Neural progenitor cell (in vitro differentiated cells): ENCODE measurements at places on chromosomes 3 and 15. TPM values are rescaled to one million over a fixed set of nuclear protein-coding genes. Genes with fewer than 3 reads are reported as not detected.

ST8SIA2 gene
- total RNA-seq, result 13.6 and 17.8 TPM in 2 replicates

FBXO40 gene
- not detected in 2 replicates for total RNA-seq

GRCh38 chr3:157059181-157059580 lies 100.8 kb downstream of the CCNL1 start:
- H3K36me3 ChIP-seq, result no peaks in the 10 kb centered on the region
- no peaks in the 10 kb centered on the region for H3K4me1 ChIP-seq
- H3K4me3 ChIP-seq, result no peak overlapping the region
- DNase-seq, result no peak

DNA sequence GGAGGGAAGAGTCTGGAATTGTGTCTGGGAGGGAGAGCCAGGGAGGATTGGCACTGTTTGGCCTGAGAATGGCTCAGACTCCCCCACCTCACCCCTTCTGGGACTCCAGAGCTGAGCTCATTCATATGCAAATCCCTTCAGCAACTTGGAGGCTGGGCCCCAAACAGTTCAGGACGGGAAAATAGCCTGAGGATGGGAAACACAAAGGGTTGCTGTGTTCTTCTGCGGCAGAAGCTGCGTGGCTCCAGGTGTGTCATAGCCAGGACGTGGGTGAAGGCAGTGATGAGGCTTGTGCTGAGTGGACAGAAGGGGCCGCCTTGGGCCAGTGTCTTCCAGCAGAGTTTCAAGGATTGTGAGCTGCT lies 16.6 kb downstream of the MASP1 start:
- no peaks in the 10 kb centered on the region for H3K36me3 ChIP-seq
- no peaks in the 10 kb centered on the region for H3K27me3 ChIP-seq
- H3K27ac ChIP-seq, result peak overlapping the region; percentile 45
- DNase-seq, result peak; percentile 91
- H3K4me3 ChIP-seq, result peak overlapping the region; percentile 27
- H3K4me1 ChIP-seq, result peaks cover 29% of the 10 kb centered on the region

DNA sequence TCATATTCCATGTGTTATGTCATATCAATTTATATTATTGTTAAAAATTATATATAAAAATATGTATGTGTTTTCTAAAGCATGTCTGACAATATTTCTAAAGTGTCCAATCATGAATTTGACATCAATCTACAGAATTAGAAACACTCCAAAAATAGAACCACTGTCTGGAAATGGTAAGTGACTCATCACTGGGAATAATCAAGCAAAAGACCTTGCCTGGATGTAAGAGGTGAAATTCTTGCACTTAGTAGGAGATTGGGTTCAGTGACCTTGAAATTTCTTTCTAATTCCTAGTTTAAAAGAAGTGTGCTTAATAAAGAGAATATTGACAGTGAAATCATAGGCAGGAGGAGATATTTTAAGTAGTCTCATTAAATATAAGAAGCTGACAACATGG lies 188.8 kb downstream of the ZNF385D start:
- no peaks in the 10 kb centered on the region for H3K4me1 ChIP-seq
- DNase-seq, result no peak
- no peak overlapping the region for H3K4me3 ChIP-seq

DNA sequence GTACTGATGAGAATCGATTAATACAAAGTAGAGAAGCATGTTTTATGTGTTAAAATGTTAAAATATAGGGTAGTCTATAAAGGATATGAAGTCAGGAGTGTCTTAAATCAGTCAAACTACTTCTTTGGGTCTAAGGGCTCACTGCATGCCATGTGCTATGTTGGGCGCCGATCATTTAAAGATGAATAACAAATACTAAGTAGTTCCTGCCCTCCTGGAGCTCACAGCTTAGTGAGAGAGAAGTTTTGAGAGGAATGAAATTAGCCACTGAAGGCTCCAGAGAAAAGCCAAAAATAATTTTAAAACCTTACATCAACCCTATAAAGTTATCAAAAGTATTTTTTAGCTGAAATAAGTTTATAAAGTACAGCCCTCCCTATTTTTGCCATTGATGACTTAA lies 44.5 kb downstream of the BLM start:
- no peak for DNase-seq
- no peak overlapping the region for H3K27ac ChIP-seq
- no peak overlapping the region for H3K4me3 ChIP-seq
- H3K27me3 ChIP-seq, result no peaks in the 10 kb centered on the region
- peaks cover 6% of the 10 kb centered on the region for H3K36me3 ChIP-seq

- no peak for DNase-seq
- H3K4me3 ChIP-seq, result no peak overlapping the region
- no peaks in the 10 kb centered on the region for H3K27me3 ChIP-seq
- H3K27ac ChIP-seq, result no peak overlapping the region
- H3K4me1 ChIP-seq, result no peaks in the 10 kb centered on the region
These were observed 723.8 kb downstream of the TUSC7 start for GRCh38 chr3:117433427-117433826.

DNA sequence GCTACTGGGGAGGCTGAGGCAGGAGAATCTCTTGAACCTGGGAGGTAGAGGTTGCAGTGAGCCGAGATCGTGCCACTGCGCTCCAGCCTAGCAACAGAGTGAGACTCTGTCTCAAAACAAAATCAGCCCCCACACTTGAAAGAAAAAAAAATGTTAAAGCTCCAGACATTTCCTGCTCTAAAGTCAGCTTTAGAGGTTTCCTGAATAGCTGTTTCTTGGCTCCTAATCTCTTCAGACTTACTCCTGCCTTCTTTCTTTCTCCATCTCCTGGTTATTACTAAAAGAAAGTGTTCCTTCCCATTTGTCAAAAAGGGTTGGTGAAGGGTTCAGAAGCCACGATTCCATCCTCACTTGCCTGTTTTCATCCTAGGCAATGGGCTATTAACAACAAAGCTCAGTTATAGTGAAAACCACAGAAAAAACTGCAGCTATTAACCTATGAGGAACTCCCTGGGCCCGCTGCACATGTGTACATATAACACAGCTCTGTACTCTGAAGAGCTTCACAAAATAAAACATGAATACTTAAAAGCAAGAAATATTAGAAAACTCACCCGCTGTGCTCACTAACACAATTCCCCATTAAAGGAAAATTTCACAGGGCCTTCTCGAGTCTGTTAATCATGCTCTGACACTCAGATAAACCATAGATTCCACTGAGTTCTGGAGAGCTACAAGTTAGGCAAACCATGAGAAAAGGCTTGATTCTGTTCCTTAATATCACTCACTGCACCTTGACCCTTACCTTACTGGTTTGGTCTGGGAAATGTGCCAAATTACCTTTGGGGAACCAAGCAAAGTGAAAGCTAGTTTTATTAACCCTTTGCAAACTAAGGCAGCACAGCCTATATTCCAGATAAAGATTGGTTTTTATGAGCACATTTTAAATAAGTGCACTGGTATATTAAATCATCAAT lies 89.9 kb upstream of the TSPAN3 start:
- no peaks in the 10 kb centered on the region for H3K27me3 ChIP-seq
- no peak overlapping the region for H3K27ac ChIP-seq
- no peak for DNase-seq

- H3K36me3 ChIP-seq, result no peaks in the 10 kb centered on the region
- peaks cover 3% of the 10 kb centered on the region for H3K27me3 ChIP-seq
- H3K4me3 ChIP-seq, result no peak overlapping the region
- H3K27ac ChIP-seq, result no peak overlapping the region
- H3K4me1 ChIP-seq, result peaks cover 3% of the 10 kb centered on the region
- no peak for DNase-seq
These were observed 3.9 kb upstream of the DNASE1L3 start for GRCh38 chr3:58214484-58215316.

- no peak overlapping the region for H3K27ac ChIP-seq
- DNase-seq, result no peak
- H3K36me3 ChIP-seq, result no peaks in the 10 kb centered on the region
- H3K4me3 ChIP-seq, result no peak overlapping the region
- H3K4me1 ChIP-seq, result no peaks in the 10 kb centered on the region
These were observed 37.0 kb upstream of the CASR start for GRCh38 chr3:122146466-122146865.

DNA sequence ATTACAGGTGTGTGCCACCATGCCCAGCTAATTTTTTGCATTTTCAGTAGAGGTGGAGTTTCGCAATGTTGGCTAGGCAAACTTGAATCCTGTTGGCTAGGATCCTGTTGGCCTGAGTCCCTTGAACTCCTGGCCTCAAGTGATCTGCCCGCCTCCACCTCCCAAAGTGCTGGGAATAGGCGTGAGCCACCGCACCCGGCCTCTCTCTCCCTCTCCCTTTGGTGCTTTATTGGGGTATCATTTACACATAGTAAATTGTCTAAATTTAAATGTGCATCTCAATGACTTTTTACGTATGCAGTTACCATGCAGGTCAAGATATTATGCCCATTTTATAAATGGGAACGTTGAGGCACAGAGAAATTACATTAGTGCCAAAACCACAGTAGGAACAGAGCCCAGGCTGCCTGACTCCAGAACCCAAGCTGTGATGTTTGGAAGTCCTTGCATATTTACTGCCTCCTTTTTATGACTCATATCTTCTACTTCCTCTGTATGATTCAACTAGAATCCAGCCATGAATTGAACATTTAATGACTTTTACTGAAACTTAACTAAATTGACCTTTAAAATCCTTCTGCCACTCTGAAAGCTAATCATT lies 34.0 kb upstream of the RPP14 start:
- no peaks in the 10 kb centered on the region for H3K27me3 ChIP-seq
- no peak for DNase-seq
- no peak overlapping the region for H3K27ac ChIP-seq
- no peak overlapping the region for H3K4me3 ChIP-seq
- H3K36me3 ChIP-seq, result no peaks in the 10 kb centered on the region

DNA sequence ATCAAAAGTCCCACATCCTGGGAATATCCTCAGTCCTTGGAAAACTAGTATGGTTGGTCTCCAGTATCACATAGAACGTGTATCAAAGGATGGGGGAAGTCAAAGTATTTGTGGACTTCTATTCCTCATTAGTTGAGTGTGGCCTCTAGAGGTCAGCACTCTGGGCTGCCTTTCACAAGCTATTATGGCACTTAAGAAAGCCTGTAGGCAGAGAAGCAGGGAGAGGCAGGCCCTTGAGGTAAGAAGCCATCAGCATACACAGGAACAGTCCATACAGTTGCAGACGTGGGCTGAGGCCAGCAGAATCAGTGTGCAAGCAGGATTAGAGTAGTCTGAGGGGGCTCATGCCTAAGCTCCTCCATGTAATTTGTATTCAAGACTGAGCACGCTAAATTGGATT lies 341.7 kb downstream of the CLSTN2 start:
- DNase-seq, result peak; percentile 60
- no peak overlapping the region for H3K4me3 ChIP-seq
- H3K27ac ChIP-seq, result no peak overlapping the region
- no peaks in the 10 kb centered on the region for H3K36me3 ChIP-seq

GRCh38 chr15:66900586-66901310 lies 164.7 kb upstream of the SMAD3 start:
- H3K4me1 ChIP-seq, result peaks cover 11% of the 10 kb centered on the region
- H3K27me3 ChIP-seq, result no peaks in the 10 kb centered on the region
- no peaks in the 10 kb centered on the region for H3K36me3 ChIP-seq
- H3K4me3 ChIP-seq, result no peak overlapping the region
- no peak for DNase-seq

GRCh38 chr15:97903971-97904572 lies 56.4 kb upstream of the ARRDC4 start:
- H3K27ac ChIP-seq, result no peak overlapping the region
- H3K4me3 ChIP-seq, result no peak overlapping the region
- peaks cover 27% of the 10 kb centered on the region for H3K27me3 ChIP-seq
- peak; percentile 91 for DNase-seq
- H3K4me1 ChIP-seq, result peaks cover 5% of the 10 kb centered on the region

DNA sequence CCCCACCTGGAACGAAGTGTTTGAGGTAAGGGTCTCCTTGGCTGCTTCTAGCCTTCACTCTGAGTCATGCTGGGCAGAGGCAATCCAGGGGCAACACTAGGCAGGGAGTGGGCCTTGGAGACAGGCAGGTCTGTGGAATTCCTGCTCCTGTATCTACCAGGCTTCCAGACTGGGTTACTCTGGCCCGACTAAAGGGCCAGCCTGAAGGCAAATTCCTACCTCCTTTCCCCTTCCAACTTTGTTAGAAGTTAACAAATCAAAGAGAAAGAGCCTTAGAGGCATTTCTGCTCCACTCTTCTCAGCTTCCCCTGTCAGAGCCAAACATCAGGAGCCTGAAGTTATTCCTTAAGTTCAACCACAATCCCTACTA lies 30.1 kb downstream of the ESYT3 start:
- H3K4me1 ChIP-seq, result no peaks in the 10 kb centered on the region
- H3K27ac ChIP-seq, result no peak overlapping the region
- no peaks in the 10 kb centered on the region for H3K36me3 ChIP-seq
- no peaks in the 10 kb centered on the region for H3K27me3 ChIP-seq
- DNase-seq, result no peak
- no peak overlapping the region for H3K4me3 ChIP-seq
